H1 (cell line): ENCODE measurements at places on chromosomes 11 and 22.

DNA sequence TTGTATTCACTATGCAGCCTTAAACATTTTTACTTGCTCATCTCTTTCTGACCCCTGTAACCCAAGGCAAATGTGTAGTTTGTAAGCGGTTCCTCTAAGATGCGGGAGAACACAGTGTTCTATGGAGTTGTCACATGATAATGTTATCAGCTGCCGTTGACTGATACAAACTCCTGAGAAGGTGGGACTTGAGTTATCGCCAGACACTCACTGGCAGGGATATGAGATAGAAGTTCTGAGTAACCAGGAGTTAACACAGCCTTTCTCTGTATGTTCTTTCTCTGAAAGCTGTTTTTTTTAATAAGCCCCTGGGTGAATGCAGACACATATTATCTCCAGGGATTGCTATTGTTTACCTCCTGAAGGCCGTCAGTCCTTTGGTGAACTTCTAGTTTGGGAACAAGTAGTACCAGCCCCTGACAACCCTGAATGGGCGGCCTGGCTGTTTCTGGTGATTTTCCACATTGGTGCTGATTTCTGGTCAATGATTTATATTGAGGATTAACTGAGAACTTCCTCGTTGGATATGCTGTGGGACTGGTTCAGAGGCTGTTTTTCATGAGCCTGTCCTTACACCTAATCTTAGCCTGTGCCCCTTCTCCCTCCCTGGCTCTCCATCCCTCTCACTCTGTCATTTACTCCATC is 155.3 kb upstream of the RASSF10 start:
- H3K36me3 ChIP-seq: no peaks in the 10 kb centered on the region
- no peak overlapping the region for H3K27ac ChIP-seq
- no peaks in the 10 kb centered on the region for H3K27me3 ChIP-seq
- no peak for DNase-seq
- H3K4me1 ChIP-seq: peaks cover 7% of the 10 kb centered on the region

GRCh38 chr11:58654908-58655296 is 32.4 kb downstream of the CNTF start:
- H3K4me1 ChIP-seq: no peaks in the 10 kb centered on the region
- H3K36me3 ChIP-seq: no peaks in the 10 kb centered on the region
- H3K27ac ChIP-seq: no peak overlapping the region
- H3K27me3 ChIP-seq: no peaks in the 10 kb centered on the region

GRCh38 chr11:42311514-42311913 is 852.1 kb upstream of the LRRC4C start:
- no peak for DNase-seq
- no peaks in the 10 kb centered on the region for H3K4me1 ChIP-seq
- H3K36me3 ChIP-seq: no peaks in the 10 kb centered on the region
- H3K27me3 ChIP-seq: no peaks in the 10 kb centered on the region
- no peak overlapping the region for H3K4me3 ChIP-seq
- H3K27ac ChIP-seq: no peak overlapping the region

GRCh38 chr11:46663277-46663940 is 37.0 kb downstream of the ARHGAP1 start:
- DNase-seq: no peak
- H3K4me3 ChIP-seq: no peak overlapping the region
- peaks cover 49% of the 10 kb centered on the region for H3K36me3 ChIP-seq
- H3K27me3 ChIP-seq: no peaks in the 10 kb centered on the region

DNA sequence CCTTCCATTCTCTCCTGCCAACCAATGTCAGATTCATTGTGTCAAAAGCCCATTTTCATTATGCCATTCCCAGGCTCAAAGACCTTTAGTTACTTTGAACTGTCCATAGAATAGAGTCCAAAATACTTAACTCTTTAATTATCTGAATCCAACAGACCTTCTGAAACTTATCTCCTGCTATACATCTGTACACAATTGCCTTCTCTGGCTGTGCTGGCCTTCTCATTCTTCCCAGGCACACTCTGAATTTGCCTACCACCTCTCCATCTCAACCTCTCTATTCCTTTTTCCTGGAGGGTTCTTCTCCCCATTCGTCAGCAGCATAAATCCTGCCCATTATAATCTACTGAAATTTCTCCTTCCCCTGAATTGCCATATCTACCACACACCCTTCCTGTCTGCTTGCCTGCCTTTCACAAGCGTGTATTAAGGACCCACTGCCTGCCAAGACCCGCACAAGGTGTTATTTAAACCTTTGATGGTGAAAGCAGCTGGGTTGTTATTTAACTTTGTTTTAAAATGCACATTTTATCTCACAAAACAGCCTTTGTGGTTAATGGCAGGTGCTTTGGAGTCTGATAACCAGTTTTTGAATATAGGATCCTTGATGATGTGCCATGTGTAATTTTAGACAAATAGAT is 125.9 kb downstream of the CCDC81 start:
- H3K27me3 ChIP-seq: no peaks in the 10 kb centered on the region
- no peaks in the 10 kb centered on the region for H3K4me1 ChIP-seq
- H3K36me3 ChIP-seq: no peaks in the 10 kb centered on the region
- no peak for DNase-seq

DNA sequence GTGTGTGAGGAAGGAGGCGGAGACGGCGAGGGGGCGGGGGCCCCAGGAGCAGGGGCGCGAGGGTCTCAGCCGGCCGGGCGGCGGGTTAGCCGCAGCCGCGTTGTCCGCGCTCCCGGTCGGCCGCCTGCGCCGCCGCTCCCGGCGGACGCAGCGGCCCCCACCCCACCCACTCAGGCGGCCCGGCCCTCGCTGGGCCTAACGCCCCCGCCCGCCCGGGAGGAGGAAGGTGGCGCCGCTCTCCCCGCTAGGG is at the start of gene FCHSD2:
Gene FCHSD2, minus strand, starts transcription at position 191 of the 250 bp plus-strand sequence. CDS start 441 bp downstream, outside the sequence.
- peaks cover 2% of the 10 kb centered on the region; the same call in 1 of the 2 replicates for H3K4me1 ChIP-seq
- peak within 1 kb of the TSS; percentile 69 for H3K4me3 ChIP-seq
- no peak for DNase-seq

DNA sequence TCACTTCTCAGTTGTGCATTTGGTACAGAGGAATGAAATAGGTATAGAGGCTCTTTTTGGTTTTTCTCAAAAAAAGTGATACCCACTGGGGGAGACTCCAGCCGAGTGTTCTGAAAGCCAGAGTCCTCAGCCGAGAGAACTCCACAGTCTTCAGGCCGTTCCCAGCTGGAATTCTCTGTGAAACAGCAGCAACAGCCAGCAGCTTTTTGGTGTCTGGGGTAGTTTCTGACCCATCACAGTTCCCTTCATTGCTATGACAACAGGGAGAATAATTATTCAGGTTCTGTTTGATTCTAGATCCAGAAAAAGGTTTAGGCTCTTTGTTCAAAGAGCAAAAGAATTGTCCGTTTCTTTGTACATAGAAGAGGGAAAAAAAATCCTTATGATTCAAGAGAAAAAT is 84.6 kb downstream of the C22orf31 start:
- no peak overlapping the region for H3K4me3 ChIP-seq
- no peaks in the 10 kb centered on the region for H3K27me3 ChIP-seq
- no peak for DNase-seq
- no peak overlapping the region for H3K27ac ChIP-seq
- H3K4me1 ChIP-seq: no peaks in the 10 kb centered on the region

DNA sequence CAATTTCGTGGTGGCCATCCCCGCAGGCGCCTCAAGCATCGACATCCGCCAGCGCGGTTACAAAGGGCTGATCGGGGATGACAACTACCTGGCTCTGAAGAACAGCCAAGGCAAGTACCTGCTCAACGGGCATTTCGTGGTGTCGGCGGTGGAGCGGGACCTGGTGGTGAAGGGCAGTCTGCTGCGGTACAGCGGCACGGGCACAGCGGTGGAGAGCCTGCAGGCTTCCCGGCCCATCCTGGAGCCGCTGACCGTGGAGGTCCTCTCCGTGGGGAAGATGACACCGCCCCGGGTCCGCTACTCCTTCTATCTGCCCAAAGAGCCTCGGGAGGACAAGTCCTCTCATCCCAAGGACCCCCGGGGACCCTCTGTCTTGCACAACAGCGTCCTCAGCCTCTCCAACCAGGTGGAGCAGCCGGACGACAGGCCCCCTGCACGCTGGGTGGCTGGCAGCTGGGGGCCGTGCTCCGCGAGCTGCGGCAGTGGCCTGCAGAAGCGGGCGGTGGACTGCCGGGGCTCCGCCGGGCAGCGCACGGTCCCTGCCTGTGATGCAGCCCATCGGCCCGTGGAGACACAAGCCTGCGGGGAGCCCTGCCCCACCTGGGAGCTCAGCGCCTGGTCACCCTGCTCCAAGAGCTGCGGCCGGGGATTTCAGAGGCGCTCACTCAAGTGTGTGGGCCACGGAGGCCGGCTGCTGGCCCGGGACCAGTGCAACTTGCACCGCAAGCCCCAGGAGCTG is 24.8 kb downstream of the ADAMTS15 start:
- no peak overlapping the region for H3K27ac ChIP-seq
- 0 out of 2 replicates have a peak, but pooled peaks cover under 1% of the 10 kb centered on the region for H3K4me1 ChIP-seq
- no peaks in the 10 kb centered on the region for H3K27me3 ChIP-seq
- no peaks in the 10 kb centered on the region for H3K36me3 ChIP-seq
- no peak for DNase-seq
- no peak overlapping the region for H3K4me3 ChIP-seq

- no peak overlapping the region for H3K4me3 ChIP-seq
- no peaks in the 10 kb centered on the region for H3K36me3 ChIP-seq
- no peak overlapping the region for H3K27ac ChIP-seq
Observed at GRCh38 chr11:76579056-76579751, 91.3 kb downstream of the LRRC32 start.

- H3K27ac ChIP-seq: no peak overlapping the region
- no peak for DNase-seq
- H3K36me3 ChIP-seq: no peaks in the 10 kb centered on the region
- no peak overlapping the region for H3K4me3 ChIP-seq
- H3K4me1 ChIP-seq: peaks cover 6% of the 10 kb centered on the region
- peaks cover 5% of the 10 kb centered on the region; the same call in 1 of the 2 replicates for H3K27me3 ChIP-seq
Observed at GRCh38 chr11:66325263-66325671, 8.4 kb upstream of the CD248 start.

- H3K4me1 ChIP-seq: no peaks in the 10 kb centered on the region
- no peaks in the 10 kb centered on the region for H3K27me3 ChIP-seq
- no peaks in the 10 kb centered on the region for H3K36me3 ChIP-seq
- H3K27ac ChIP-seq: no peak overlapping the region
Observed at GRCh38 chr22:45664136-45664646, 7.4 kb upstream of the ATXN10 start.

DNA sequence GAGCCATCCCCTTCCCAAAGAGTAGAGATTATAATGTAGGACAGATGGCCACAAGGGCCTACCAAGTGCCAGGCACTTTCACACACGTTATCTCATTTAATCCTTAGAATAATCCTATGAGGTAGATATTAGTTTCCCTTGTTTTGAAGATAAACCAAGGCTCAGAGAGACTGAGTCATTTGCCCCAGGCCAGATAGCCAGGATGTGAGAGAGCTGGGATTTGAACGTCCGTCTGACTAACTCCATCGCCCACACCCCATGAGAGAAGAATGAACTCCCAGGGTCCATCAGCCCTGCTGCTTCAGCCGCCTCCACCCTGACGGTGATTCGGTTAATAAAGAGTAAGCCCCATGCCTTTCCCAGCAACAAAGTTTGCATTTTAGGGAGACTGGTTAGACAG is 10.7 kb downstream of the PRG3 start:
- H3K27me3 ChIP-seq: no peaks in the 10 kb centered on the region; the same call in 1 of the 2 replicates
- peaks cover 9% of the 10 kb centered on the region for H3K4me1 ChIP-seq
- H3K27ac ChIP-seq: no peak overlapping the region
- DNase-seq: no peak

GRCh38 chr11:70712471-70712870 is 314.1 kb downstream of the CTTN start:
- H3K36me3 ChIP-seq: no peaks in the 10 kb centered on the region
- DNase-seq: no peak
- H3K27me3 ChIP-seq: no peaks in the 10 kb centered on the region
- no peak overlapping the region for H3K27ac ChIP-seq

DNA sequence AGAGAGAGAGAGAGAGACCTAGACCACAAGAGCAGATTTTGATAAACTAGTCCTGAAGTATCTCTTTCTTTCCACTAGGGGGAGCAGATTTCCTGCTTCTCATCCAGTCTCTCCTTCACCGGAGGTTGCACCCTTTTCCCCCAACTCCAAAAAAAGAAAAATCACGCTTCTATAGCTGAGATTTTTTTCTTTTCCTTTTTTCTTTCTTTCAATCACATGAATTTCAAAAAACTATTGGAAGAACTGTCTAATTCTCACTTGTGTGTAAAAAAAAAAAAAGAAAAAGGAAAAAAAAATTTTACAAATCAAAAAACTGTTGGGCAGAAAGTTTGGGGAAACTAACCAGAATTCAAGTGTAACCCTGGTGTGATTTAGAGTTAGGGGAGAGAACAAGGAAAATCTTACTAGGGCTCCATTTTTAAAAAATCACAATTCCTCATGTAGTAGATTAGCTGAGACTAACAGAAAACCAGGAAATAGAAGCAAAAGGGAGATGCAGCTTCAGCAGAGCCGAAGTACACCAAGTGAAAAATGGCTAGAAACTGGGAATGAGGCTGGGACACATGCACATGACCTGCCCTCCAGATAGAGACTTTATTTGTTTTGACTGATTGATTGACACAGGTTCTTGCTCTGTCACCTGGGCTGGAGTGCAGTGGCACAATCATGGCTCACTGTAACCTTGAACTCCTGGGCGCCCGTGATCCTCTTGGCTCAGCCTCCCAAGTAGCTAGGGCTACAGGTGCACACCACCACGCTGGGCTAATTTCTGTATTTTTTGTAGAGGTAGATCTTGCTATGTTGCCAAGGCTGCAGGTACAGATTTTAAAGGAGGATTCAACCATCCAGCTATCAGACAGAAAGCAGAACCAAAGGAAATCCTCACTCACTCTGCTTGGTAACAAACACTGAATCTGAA is 27.1 kb downstream of the SDHD start:
- no peaks in the 10 kb centered on the region for H3K4me1 ChIP-seq
- no peak overlapping the region for H3K4me3 ChIP-seq
- no peak for DNase-seq
- no peak overlapping the region for H3K27ac ChIP-seq
- H3K27me3 ChIP-seq: no peaks in the 10 kb centered on the region

GRCh38 chr11:118973985-118974384 is 2.4 kb downstream of the FOXR1 start:
- no peak for DNase-seq
- peaks cover 2% of the 10 kb centered on the region for H3K4me1 ChIP-seq
- H3K4me3 ChIP-seq: no peak overlapping the region
- no peaks in the 10 kb centered on the region for H3K27me3 ChIP-seq
- H3K27ac ChIP-seq: no peak overlapping the region

DNA sequence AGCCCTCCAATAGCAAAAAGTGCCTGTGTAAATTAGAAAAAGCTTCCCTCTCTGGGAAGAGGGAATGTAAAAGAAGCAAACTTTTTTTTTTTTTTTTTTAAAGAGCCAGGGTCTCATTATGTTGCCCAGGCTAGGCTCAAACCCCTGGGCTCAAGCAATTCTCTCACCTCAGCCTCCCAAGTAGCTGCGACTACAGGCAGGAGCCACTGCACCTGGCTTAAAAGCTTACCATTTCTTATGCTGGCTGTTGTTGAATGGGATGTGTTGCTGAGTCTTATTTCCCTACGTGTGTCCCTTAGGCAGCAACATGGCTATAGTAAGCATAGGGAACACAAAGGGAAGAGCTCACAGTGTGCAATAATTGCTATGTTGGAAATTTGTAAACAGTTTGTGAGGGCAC is 225.5 kb upstream of the CCDC90B start:
- no peak overlapping the region for H3K4me3 ChIP-seq
- H3K36me3 ChIP-seq: no peaks in the 10 kb centered on the region
- H3K27ac ChIP-seq: no peak overlapping the region
- H3K27me3 ChIP-seq: no peaks in the 10 kb centered on the region
- DNase-seq: no peak
- H3K4me1 ChIP-seq: no peaks in the 10 kb centered on the region; the same call in 1 of the 2 replicates
